ENCODE measurements at places on chromosomes 13 and 19.
A peak's percentile ranks its signal among the peaks of the same experiment; 100 is the strongest.

GRCh38 chr19:4538601-4538954 is 1.3 kb downstream of the LRG1 start:
- DNase-seq, result no peak

GRCh38 chr19:30791088-30791487 is 418.9 kb downstream of the ZNF536 start:
- no peak for DNase-seq

DNA sequence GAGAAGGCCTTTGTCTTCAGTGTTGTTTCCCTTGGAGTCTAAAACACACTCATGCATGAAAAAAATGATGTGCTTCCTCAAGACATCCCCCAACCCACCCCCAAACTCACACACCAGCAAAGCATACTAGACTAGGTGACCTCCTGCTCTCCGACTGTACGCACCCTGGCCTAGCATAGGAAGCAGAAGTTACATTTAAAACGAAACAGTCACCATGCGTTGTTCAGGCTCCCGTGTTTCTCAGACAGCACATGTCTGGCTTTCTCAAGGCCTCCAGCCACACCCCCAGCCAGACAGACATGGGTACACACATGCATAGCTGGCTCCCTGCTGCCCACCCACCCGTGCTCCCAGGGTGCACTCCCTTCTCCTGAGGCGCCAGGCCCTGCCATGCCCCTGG is 28.7 kb upstream of the C1QTNF9 start:
- no peak for DNase-seq

DNA sequence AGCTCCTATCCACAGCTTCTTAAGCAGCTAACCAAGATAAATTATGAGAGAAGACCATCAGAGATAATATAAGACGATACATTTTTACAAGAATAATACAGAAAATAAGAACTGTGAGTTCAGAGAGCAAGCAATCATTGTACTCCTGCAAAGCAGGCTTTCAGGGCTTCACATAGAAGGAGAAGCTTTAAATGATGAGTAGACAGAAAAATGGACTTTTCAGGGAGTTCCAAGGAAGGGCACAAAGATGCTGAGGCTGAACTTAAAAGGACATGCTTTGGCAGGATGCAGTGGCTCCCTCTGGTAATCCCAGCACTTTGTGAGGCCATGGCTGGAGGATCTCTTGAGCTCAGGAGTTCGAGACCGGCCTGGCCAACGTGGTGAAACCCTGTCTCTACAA is 159.5 kb downstream of the POU4F1 start:
- no peak for DNase-seq

GRCh38 chr19:33416307-33417215 is 43.1 kb downstream of the CEBPG start:
- DNase-seq, result peak; percentile 56

Measured in CD4-positive, alpha-beta T cell treated with Interleukin-4 for 4 hours (primary cell).